ENCODE measurements at places on chromosomes 4 and X. TPM values are rescaled to one million over a fixed set of nuclear protein-coding genes. Genes with fewer than 3 reads are reported as not detected.

GRCh38 chr4:8308856-8309771 is 39.6 kb downstream of the HTRA3 start:
- DNase-seq, result no peak

DNA sequence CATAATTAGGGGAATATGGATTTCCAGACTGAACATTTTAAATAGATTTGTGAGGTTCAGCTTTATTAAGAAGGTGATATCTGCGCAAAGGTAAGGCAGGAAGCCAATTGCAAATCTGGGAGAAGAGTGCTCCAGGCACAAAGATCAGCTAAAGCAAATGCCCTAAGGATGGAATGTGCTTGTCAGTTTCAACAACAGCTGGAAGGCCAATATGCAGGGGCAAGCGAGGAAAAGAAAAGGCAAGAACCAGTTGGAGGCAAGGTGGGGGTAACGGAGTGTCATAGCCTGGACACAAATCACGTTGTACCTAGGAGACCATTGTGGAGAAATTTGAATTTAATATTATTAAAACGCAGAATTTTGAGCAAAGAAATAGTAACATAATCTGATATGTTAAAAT is 1710.3 kb upstream of the PCDH7 start:
- no peak for DNase-seq

DNA sequence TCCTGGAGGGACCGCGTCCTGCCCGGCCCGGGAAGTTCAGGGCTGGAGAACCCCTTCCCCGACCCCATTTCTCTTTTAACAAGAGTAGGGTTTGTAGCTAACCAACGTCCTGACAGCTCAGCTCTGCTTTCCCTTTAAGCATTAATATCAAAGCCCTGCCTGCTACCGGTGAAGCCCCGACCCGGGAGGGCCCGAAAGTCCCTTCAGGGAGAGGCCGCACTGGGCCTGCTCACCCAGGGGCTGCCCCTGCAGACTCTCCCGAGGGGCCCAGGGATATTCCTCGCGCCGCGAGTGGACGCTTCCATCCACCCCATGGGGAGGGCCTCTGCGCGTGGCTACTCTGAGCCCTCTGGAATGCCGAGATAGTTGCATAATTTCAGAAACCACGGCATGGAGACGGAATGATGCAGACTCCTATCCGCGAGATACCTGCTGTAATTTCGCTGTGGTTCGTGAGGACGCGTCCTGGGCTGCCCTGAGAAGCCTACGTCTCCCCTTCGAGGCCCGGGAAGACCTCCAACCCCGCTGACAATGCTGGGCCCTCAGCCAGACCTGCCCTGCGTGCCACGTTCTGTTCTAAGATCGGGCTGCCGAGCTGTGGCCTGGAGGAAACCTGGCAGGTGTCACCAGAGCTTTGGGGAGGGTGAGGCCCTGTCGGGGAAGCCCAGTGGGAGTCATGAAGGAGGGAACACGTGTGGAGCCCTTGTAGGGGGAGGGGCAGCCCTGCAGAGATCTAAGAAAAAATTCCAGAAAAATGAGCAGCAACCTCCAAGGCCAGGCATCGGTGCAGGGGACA is 999 bp upstream of the CTBP1 start:
- peak; percentile 71 for DNase-seq

- DNase-seq, result no peak
Measured at GRCh38 chr4:110797486-110797885, 174.6 kb upstream of the PITX2 start.

DNA sequence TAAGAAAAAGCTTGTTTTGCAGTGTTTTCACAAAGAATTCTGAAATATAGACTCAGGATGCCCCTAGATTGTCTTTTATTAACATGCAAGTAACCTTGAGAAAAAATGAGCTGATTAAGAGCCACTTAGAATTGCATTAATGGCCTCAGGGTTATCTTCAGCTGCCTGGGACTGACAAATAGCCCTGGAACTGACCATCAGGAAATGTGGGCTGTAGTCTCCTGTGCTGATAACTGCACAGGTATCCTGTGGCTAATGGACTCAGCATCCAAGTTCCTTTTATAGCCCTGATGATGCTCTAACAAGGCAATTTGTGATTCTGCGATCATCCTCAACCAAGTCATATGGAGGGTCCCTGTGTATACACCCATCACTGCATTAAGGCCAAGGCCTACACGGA is 17.0 kb downstream of the CA5B start:
- no peak for DNase-seq

CFI gene
- not detected for total RNA-seq

DNA sequence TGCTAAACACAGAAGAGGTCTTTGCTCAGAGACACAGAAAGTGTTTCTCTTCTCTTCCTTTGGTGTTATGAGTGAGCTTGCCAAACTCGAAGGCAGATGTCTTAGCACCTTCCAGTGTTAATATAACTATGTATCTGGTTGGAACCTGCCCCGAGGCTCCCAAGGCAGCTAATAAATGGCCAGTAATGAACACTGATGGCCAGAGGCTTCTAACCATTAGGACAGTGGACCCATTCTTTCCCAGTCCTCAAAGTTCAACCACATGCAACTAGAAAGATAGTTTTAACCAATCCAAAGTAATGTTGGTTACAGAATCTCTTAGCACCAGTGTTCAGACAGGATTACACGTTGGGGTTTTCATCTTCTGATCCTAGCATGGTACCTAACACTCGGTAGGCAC is 42.7 kb upstream of the JADE1 start:
- no peak for DNase-seq

DNA sequence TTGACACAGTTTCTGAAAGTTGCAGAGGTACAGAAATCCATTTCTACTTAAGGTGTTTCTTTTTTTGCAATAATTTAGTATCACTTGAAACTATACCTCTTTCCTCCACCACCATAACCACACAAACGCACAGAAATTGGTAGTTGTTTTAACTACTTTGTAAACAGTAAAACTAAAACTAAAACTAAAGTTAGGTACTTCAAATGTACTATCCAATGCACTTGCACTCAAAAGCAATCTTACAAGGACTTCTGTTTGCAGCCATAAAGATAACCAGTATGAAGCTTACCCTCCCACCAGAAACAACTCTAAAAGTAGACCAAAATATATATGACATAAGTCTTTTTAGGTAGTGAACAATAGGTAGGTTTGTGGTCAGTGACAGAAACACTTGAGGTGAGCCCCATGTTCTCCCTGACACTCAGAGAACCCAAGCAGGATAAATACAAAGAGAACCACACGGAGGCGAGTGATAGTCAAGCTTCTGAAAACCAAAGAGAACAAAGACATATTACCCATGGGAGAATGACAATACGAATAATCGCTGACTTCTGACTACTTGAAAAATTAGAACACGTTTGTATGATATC is 72.2 kb upstream of the VBP1 start:
- no peak for DNase-seq

RAB41 gene
- not detected for total RNA-seq

GRCh38 chr4:183445097-183445428 is 627 bp downstream of the CDKN2AIP start:
- DNase-seq, result no peak

CYBB gene
- total RNA-seq, result not detected

DNA sequence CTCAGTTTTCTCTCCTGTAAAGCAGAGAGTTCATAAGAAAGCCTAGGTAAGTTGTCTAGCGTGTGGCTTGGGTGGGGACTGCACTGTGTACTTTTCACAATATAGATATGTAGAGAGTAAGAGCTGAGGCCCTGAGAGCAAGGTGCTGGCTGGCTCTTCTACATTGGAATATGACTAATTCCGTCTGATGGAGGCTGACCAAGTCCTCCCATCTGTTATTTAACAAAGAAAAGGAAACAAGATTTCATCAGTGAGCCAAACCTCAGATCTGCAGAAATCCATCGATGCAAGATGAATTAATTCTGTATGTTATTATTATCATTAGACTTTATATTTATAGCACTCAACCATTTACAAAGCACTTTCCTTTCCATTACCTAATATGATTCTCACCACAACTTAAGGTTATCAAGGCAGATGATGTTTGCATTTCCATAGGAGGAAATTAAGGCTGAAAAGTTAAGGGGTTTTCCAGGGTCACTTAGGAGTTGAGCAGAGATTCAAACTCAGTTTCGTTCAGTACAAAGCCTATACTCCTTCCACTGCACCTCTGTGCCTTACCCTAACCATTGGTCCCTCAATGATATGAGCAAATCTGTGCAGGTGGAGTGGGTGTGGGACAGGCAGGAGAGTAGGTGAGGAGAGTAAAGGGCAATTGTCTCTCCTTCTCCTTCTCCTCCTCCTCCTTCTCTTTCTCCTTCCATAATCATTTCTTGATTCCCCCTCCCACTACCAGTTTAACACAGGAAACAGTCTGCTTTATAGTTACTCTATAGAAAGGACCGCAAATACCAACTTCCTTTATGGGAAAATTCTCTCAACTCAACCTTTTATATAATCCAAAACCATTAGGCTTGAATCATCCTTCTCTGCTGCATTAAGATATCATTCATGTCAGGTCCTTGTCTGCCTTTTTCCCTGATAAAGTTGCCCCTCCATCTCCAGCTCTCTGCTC is 27.6 kb upstream of the SRD5A3 start:
- DNase-seq, result no peak

DNA sequence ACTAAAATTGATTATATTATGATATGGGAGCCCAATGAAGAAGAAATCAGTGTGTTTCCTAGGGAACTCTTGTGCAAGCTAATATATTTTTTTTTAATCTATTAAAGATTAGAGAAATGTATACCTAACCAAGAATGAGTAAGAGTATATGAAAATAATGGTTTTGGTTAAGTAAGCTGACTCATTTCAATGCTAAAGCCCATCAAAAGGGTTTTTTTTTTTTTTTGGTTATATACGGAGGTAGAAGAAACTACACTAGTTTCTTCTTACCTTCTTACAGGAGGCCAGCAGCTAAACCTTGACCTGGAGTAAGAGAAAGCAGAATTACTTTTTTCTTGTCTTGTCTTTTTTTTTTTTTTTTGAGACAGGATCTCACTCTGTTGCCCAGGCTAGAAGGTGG is 27.5 kb downstream of the RUFY3 start:
- no peak for DNase-seq

- no peak for DNase-seq
Measured at GRCh38 chrX:154096140-154097002, 1.1 kb downstream of the MECP2 start.

SUV39H1 gene
- total RNA-seq, result 7.5 TPM

CFAP47 gene
- not detected for total RNA-seq

DNA sequence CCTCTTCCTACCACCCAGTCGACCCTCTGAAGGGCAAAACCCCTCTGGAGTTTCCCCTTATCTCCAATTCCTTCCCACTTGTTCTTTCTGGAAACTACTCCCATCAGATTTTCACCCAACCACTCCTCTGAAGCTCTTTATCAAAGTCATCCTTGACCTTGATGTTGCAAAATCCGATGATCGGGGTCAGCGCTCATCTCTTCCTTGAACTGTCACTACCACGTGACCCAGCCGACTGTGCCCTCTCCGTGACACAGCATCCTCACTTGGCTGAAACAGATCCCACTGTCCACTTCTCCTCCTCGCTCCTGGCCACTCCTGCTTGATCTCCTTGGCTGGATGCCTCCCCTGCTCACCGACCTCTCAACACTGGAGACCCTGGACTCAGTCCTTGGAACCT is 1.1 kb downstream of the CFAP99 start:
- DNase-seq, result no peak

DNA sequence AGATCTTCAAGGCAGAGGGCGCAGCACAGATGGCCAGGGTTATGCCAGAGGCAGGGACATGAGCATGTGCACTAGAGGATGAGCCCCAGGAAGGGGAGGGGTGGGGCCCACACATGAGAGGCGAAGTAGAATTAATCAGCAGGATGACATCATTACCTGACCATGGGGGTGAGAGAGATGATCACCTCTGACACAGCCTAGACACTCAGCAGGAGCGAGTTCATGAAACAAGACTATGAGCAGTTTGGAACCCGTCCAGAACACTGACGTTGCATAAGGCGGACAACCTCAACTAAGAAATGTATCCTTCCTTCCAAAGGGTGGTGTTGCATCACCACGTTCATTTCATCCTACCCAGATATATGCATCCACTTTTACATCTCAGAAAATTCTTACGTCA is 446.7 kb upstream of the TENM3 start:
- no peak for DNase-seq

BRS3 gene
- not detected for total RNA-seq

TLR10 gene
- total RNA-seq, result not detected

ODAPH gene
- total RNA-seq, result not detected

TMEM131L gene
- 109 TPM for total RNA-seq

- DNase-seq, result no peak
Measured at GRCh38 chr4:98448908-98449307, 187.7 kb downstream of the RAP1GDS1 start.

DNA sequence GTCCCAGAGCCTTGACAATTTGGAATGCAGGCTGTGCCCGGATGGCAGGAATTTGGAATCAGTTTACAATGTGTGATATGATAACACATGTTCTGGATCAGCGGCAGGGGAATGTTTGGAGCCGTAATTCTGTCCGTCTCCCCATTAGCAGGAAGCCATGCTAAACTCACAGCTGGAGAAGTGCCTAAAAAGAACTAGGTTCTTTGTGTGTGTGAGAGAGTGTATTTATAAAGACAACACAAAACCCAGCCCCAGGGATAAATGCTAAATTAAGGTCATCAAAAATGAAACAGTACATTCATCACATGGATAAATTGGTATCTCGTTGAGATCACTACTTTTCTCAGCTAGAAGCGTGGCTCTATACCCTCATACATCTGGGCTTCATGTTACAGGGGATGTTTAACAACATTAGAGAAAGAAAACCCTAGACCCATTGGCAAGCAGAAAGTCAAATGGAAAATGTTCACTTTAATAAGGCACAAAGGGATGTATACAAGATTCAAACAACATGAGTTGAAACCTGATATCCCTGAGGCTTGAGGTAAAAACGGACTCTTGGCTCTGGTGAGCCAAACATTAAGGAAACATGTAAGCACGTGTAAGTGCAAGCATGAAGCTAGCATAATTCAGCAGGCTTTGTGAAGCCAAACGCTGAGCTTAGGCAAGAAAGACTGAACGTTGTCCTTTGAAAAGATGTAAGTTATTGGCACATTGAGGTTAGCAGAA is 18.0 kb upstream of the TMEM131L start:
- DNase-seq, result no peak

DNA sequence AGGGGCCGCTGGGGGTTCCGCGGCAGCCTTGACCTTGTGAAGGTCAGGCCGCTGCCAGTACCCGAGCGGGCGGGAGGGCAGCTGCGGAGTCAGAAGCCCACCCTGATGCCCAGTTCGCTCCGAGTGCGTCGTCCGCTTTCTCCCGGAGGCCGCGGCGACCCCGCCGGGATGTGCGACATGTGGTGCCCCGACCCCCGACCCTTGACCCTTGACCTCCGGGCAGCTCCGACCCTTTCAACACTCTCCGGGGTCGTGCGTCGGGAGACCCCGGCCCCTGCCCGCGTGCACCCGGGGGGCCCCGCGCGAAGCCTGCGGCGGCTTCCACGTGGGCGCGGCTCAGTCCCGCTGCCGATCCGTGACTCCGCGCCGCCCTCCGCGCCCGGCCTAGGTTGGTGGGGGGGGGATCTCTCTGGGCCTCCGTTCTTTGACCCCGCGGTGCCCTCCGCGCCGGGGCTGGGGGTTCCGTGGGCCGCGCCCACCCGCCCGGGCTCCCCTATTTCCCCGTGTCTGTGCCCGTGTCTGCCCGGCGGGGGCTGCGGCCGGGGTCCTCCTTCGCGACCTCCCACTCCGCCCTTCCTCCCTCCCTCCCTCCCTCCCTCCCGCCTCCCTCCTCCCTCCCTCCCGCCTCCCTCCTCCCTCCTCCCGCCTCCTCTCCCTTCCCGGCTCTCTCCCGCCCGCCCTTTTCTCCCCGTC is 609 bp upstream of the SLC25A6 start:
- no peak for DNase-seq

CC2D2A gene
- total RNA-seq, result not detected

- no peak for DNase-seq
Measured at GRCh38 chrX:39398215-39398962, 597.1 kb downstream of the MID1IP1 start.

- DNase-seq, result no peak
Measured at GRCh38 chr4:94359838-94360237, 17.2 kb upstream of the HPGDS start.

PHOX2B gene
- not detected for total RNA-seq

All from naive thymus-derived CD4-positive, alpha-beta T cell (primary cell).